ENCODE measurements at places on chromosomes 3 and 15. TPM values are rescaled to one million over a fixed set of nuclear protein-coding genes. Genes with fewer than 3 reads are reported as not detected.

Gene SOX2
- 79.1 TPM for total RNA-seq

Gene ARHGEF26
- 11.8 TPM for total RNA-seq

Gene LOXL1
- 21.0 TPM for total RNA-seq

Gene GPR156
- total RNA-seq, result 1.6 TPM

Gene APH1B
- 24.1 TPM for total RNA-seq

DNA sequence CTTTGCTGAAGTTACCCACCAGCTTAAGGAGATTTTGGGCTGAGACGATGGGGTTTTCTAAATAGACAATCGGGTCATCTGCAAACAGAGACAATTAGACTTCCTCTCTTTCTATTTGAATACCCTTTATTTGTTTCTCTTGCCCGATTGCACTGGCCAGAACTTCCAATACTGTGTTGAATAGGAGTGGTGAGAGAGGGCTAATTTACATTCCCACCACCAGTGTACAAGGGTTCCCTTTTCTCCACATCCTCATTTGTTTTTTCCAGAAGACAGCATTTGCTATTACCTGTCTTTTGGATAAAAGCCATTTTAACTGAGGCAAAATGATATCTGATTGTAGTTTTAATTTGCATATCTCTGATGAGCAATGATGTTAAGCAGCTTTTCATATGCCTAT lies 329.9 kb upstream of the TPRG1 start:
- ATAC-seq, result no peak

DNA sequence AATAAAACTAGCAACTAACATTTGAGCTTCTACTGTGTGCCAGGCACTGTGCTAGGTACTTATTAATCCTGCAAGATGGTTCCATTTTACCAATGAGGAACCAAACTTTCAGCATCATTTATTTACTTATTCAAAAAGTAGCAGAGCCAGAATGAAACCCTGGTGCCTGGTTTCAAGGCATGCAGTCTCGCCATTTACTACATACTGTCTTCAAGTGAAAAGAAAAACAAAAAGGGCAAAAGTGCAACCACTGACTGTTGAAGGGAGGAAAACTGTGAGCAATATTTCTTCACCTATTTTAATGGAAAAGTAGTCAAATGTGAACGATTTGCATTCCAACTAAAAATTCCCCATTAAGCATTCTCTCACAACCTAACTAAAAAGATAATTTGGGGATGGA lies 8.7 kb downstream of the DCUN1D1 start:
- ATAC-seq, result no peak

DNA sequence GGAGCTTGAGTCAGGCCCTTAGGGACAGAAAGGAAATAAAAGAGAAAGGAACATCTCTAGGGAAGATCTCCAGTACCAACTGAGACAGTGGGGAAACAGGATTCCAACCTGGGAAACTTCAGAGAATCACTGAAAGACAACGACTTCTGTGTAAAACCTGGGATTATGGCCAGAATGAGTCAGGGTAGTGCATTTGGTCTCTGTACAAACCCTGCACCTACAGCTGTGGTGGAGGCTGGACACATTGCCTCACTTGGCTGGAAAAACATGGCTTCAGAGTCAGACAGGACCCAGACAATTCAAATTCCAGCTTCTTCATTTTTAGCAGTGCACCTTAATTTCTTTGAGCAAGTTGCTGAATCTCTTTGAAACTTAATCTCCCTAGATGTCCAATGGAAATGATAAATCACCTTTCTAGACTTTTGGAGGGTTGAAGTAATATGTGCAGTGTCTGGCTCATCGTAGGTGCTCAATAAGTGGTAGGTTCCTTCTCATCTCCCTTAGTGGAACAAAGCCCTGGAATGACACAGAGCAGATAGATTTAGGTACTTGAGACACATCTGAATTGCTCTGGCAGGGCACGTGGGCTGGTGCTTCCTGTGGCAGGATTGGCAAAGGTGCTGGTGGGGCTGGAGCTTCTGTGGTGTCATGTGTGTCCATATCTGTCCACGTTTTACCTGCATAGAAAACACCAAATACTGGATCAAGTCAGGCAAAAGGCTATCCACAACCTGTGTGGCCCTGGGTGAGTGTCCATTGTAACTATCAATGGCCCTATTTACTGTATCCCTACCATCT lies 6.1 kb upstream of the CLSTN2 start:
- ATAC-seq, result no peak

- ATAC-seq, result no peak
Observed at GRCh38 chr3:197896421-197896820, 53.6 kb upstream of the RPL35A start.

GRCh38 chr3:150721285-150722130 lies 17.8 kb upstream of the ERICH6 start:
- ATAC-seq, result peak; percentile 85

GRCh38 chr3:19256313-19256712 lies 108.0 kb downstream of the KCNH8 start:
- no peak for ATAC-seq

- no peak for ATAC-seq
Observed at GRCh38 chr3:87311309-87311708, 34.9 kb upstream of the POU1F1 start.

DNA sequence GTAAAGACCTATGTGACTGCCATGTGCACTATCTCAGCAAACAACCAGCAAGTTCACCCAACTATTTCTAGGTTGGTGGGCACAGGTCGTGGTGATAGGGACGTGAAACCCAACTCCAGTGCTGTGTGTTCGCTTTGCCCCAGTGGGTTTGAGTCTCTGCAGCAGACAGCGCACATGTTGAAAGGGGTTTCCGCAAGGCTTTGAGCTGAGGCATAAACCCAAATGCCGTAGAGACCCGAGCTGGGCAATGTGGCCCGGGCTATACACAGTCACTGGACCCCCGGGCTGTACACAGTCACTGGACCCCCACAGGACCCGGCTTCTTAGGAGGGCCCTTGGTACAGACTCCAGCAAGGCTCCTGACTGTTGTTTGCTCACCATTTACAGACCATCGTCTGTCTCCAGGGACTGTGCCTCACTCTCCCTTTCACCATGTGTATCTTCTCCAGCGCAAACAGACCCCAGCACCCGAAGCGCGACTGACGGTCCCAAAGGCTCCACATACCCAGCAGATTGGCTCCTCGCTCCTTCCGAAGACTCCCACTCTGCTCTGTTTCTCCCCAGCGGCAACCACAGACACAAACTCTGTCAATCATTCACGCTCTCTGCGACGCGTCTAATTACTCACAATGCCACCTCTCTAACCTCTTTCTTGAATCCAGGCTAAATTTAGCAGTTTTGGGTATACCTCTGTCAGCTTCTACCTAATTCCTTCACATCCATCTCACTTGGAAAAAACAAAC lies 31.2 kb downstream of the PCSK6 start:
- no peak for ATAC-seq

DNA sequence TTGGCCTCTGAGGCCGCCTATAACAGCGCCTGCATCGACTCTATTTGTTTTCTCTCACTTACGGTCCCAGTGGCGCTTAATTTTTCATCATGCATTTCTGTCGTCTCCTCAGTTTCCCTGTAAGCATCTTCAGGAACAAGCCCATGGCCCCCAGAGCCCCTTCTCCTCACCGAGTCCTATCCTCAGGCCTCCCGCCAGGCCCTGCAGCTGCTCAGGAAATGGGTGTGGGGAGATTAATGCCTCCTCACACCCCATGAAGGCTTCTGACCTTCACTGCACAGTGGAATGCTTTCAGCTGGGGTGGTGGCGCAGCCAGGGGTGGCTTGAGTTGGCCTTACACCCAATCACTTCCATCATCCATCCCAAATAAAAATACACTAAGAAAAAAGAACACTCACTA lies 260.4 kb downstream of the FAM43A start:
- no peak for ATAC-seq

- no peak for ATAC-seq
Observed at GRCh38 chr15:25246641-25247406, 192.0 kb downstream of the UBE3A start.

DNA sequence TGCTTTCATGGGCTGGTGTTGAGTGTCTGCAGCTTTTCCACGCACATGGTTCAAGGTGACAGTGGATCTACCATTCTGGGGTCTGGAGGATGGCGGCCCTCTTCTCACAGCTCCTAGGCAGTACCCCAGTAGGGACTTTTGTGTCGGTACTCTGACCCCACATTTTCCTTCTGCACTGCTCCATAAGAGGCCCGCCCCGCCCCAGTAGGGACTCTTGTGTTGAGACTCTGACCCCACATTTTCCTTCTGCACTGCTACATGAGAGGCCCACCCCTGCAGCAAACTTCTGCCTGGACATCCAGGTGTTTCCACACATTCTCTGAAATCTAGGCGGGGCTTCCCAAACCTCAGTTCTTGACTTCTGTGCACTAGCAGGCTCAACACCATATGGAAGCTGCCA lies 383.4 kb upstream of the MEIS2 start:
- no peak for ATAC-seq

Data from motor neuron (in vitro differentiated cells).